ENCODE measurements at places on chromosomes 3 and 15.

- DNase-seq = no peak
Observed at GRCh38 chr3:142259359-142259758, 34.0 kb upstream of the GK5 start.

GRCh38 chr3:142269767-142270166 lies 44.4 kb upstream of the GK5 start:
- DNase-seq = no peak

- no peak for DNase-seq
Observed at GRCh38 chr3:128486205-128486628, 6.8 kb downstream of the GATA2 start.

DNA sequence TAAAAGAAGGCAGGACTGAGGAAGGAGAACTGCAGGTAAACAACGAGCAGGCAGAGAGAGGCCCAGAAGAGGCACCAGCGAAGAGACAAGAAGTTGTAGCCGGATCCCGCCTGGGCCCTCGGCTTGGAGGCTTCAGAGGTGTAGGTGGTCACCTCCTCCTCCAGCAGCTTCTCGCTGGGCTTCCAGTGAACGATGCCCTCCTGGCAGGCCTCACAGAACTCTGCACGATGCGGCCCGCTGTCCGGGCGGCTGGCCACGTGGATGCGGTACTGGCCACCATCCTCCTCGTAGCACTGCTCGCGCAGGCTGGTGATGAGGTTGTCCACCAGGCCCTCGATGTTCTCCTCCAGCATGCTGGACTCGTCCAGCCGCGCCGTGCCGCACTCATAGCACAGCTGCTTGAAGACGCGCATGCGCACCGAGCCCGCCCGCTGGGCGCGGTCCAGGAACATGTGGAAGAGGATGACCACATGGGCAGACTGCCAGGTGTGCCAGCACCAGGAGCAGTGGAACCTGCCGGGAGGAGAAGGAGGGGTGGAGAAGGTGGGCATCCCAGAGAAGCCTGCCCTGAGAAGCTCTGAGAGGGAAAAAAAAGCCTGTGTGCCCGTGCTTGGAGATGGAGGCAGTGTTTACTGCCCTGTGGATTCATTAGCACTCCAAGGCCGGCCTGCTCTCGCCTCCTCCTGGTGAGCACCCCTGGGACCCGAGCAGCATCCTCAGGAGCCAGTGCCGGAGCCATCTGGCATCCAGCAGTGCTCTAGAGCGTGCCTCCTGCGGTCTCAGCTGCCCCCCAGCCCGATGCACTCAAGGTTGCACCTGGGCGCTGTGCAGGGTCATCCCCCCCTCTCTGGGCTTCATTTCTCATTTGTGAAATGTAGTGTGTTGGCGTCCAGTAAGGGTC lies 3.6 kb downstream of the RTP2 start:
- no peak for DNase-seq

- DNase-seq = no peak
Observed at GRCh38 chr15:38706956-38707355, 142.3 kb upstream of the RASGRP1 start.

- DNase-seq = no peak
Observed at GRCh38 chr3:144655423-144655822, 683.8 kb downstream of the DIPK2A start.

DNA sequence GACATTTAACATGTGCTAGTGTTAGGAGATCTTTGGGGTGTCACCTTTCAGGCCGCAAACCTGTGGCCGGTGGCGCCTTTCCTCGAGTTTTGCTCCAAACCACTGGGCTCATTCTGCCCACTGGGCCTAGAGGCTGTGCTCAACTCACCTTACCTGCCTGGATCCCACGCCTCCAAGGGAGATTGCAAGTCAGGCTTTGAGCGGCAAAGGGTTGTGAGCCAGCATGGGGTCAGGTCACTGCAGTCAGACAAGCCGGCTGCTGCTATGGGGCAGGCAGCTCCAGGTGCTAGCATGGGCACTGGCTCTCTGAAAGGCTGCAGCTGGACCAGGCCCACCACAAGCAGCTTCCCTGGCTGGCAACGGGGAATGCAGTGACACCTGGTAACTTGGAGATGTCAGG lies 265.5 kb downstream of the ZBBX start:
- no peak for DNase-seq

DNA sequence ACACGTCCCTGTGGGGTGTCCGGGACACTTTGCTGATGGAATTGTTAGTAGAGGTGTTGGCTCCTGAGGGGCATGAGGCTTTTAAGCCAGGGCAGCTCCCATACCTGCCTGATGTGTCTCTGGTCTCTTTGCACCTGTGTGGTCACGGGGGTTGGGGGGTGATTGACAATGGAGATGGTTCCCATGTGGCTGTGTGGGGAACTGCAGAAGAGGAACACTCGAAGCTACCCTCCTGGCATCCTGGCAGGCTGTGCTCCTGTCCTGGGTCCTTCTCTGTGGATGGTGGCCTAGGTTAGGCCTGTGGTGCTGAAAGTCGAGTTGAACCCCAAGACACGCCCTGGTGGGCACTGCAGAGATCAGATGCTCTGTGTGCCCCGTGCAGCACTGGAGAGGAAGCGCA lies 73.4 kb downstream of the HMCES start:
- no peak for DNase-seq

DNA sequence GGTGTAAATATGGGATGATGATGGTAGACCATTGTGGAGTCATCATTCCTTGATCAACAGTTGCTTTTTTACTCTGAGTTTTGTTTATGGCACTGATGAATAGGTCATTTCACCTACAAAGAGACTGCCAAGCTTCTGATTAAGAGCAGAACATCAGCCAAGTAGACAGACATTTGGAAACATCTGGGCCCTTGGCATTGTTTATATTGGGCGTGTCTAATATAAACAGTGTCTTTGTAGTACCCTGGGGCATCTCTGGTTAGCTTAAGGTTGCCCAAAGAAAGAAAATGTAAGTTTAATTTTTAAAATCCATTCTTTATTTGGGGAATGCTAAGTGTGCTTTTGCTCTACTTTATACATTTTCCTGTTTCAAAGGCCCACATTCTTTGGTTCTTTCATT lies 377.0 kb downstream of the FEZF2 start:
- DNase-seq = no peak

DNA sequence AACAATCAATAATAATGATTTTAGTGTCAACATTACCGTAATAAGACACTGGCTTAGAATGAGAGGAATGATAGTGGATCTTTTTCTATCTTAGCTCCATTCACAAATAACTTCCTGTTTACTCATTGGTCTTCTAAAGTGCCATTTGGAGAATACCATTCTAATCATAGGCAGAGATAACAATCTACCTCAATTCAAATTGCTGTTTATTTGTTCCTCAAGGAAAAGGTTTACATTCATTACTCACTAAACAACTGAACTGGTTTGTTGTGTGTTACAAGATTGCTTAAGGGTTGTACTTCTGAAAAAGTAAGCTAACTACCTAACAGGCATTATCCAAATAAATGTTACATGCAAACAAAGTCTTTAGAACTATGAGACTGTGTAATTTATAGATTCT lies 8.1 kb upstream of the PCOLCE2 start:
- no peak for DNase-seq

- DNase-seq = no peak
Observed at GRCh38 chr3:107344722-107345121, 32.5 kb upstream of the CCDC54 start.

DNA sequence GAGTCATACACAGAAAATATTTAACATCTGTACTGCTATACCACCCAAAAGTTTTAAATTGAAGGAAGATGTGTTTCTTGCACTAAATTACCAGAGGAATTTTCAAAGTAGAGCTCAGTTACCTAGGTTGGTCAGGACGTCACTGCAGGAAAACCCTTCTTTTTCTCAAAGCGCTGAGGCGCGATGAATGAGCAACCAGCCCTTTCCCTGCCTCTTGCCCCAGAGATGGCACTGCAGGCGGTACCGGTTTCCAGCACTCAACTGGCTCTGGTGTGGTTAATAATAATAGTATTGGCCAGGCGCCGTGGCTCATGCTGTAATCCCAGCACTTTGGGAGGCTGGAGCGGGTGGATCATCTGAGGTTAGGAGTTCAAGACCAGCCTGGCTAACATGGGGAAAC lies 49.3 kb downstream of the HES1 start:
- no peak for DNase-seq

GRCh38 chr3:141553055-141553454 lies 66.2 kb downstream of the RASA2 start:
- DNase-seq = no peak

GRCh38 chr15:94586099-94586498 lies 354.7 kb downstream of the MCTP2 start:
- DNase-seq = no peak

DNA sequence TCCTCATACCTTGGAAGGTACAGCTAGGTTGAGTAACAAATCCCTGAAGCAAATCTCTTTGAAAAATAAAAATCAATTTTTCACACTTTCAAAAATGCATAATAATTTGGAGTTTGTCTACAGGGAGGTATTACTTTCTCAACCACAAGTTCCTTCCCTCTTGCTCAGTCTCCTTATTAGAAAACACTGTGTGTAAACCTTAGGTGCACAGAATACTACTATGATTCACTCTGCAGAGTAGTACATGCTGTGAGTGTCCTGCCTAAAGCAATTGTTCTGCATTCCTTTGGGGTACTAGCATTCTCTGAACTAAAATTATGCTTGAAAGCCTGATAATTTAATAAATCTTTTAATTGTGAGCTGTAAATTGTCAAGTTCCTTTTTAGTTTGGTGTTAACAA lies 115.9 kb upstream of the EPHA3 start:
- DNase-seq = no peak

DNA sequence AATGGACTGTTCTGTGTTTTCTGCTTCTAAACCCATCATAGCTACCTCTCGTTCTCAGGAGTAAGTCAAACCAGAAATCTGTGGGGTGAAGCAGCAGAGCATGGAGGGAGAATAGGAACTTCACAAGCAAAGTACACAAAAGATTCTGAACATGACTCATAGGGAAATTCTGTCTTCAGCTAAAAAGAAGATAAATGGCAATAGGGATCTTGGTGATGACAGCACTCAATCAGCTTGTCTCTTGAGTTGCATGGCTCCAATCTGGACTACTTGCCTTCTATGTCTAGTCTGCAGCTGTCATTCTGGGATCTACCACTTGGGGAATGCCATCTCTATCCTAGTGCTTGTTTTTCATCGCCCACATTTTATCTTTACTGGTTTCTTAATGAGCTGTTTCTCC lies 13.5 kb upstream of the GRAMD1C start:
- DNase-seq = no peak

DNA sequence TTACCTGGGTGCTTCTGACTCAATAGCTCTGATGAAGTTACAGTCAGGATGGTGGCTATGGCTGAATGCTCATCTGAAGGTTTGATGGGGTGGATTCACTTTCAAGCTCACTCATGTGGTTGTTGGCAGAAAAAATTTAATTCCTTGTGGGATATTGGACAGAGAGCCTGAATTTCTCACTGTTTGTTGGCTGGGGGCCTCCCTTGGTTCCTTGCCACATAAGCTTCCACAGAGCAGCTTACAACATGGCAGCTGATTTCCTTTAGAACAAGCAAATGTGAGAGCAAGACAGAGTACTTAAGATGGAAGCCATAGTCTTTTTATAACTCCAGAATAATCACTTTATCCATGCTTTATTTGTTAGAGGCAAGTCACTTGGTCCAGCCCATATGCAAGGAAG lies 150.6 kb downstream of the PPM1L start:
- no peak for DNase-seq

DNA sequence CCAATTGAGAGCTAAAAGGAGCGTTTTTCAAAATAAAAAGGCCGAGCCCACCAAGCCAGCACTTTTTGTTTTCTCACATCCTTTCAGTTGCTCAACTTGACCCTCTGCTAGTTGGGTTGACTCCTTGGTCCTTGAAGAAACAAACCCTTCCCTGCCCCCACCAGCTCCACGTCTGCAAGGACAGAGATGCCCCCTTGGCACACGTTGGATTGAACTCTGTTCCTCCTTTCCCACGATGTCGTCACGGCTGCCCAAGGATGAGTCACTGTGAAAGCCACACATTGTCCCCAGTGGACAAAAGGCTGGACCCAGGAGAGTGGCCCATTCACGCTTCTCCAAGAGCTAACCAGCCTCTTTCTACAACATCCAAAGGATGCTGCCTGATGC lies 43.0 kb upstream of the SPATA12 start:
- no peak for DNase-seq

- no peak for DNase-seq
Observed at GRCh38 chr15:67501177-67501835, 19.6 kb upstream of the C15orf61 start.

- DNase-seq = no peak
Observed at GRCh38 chr3:42012383-42012934, 50.6 kb upstream of the ULK4 start.

- DNase-seq = peak; percentile 46
Observed at GRCh38 chr3:10437272-10437994, 68.0 kb downstream of the ATP2B2 start.

DNA sequence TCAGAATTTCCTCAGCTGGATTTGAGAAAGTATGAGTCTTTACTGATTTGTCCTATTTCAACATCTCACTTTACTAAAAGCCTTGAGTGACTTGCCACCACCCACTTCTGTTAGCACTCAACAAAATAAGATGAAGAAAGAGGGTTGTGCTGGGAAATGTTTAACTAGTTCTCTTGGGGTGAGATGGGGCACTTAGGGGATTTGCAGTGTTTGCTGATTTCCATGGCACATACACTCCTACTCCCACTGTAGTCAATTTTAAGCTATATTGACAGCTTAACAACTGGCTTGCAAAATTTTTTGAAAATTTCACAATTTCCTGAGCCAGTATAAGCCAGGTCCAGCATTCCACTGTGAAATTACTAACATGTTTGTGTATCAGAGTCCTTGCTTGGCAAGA lies 463.1 kb upstream of the ARHGEF26 start:
- no peak for DNase-seq

DNA sequence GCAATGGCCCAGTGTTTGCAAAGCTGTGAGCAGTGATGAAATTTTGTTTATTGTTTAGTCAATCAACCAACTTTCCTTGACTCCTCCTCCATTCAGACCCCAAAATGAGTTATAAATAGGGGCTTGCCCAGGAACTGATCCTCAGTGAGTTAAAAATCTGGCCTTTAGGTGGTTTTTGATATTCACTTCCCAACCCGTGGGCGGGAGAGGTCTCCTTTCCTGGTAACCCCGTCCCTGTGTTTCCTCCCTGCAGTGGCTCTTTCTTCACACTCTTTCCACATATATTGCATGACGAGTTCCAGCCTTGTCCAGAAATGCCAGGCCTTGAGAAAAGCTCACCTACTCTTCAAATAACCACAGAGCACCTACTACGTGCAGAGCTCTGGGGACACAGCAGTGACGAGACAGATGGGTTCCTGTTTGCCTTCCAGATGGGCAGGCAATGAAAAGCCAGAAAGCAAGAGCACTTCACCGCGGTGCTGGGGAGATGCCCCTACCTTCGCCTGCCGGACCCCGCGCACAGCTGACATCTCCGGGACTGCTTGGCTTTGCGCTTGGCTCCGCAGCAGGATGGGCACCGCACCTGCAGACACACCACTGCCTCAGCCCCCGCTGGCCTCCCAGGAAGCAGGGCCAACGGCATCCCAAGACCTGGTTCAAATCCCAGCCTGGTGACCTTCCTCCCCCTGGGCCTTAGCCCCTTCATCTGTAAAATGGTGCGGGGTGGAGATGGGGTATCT lies 17.2 kb downstream of the SSUH2 start:
- DNase-seq = no peak

DNA sequence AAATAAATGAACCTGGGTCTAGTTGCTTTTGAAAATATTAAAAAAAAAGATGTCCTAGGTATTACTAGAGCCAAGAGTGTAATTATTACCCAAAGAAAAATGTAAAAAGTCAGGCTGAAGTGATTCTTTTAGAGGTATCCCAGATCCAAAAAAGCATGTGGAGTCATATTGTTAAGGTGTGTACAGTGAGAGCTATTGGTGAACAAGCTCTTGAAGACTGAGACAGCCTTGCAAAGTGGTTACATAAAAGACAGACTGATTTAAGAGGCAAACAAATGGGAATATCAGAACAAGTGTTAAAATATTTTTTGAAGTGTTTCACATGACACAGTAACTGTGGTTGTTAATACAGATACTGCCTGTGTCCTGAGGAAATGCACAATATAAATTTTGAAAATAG lies 624.5 kb downstream of the PLOD2 start:
- no peak for DNase-seq
